ENCODE measurements at places on chromosomes 2 and 18.

GRCh38 chr2:176136374-176137251, 7.1 kb downstream of the HOXD8 start:
- H3K4me1 ChIP-seq: peaks cover 6% of the 10 kb centered on the region
- no peak for DNase-seq
- peaks cover 69% of the 10 kb centered on the region for H3K27me3 ChIP-seq
- no peak overlapping the region for H3K27ac ChIP-seq
- H3K4me3 ChIP-seq: peak overlapping the region; percentile 53
- H3K36me3 ChIP-seq: no peaks in the 10 kb centered on the region

DNA sequence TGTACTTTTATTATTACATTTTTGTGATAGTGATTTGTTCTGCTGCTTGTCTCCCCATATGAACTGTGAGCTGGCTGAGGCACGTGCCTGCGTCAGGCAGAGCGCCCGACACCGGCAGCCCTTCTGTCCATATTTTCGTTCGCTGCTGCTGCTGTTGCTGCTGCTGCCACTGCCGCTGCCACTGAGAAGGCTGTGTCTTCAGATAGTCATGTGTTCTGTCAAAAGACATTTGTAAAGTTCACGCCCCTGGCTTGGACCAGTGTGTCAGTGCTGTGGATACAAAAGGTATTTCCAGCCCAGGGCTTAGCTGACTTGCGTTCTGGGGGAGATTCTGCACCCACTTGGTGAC, 47.0 kb downstream of the TWIST2 start:
- no peak overlapping the region for H3K4me3 ChIP-seq
- DNase-seq: no peak
- no peaks in the 10 kb centered on the region for H3K27me3 ChIP-seq
- H3K27ac ChIP-seq: peak overlapping the region; percentile 62

DNA sequence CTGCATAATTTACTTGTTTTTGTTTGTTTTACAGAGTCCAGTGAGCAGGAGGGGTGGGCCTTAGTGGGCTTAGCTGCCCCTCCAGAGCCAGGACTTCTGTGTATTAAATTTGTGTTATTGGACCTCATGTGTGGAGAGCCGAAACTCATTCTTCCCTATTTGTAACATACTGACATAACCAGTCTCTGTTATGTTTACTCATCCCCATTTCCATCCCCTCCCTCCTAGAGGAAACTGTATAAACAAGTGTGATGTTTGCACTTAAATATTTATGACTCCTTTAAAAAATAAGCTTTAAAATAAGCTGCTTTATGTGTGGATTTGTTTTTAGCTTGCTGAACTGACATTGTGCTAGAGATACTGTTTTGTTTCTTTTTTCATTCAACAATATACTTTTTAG, 13.8 kb downstream of the ZNF512 start:
- no peak for DNase-seq
- no peak overlapping the region for H3K27ac ChIP-seq
- H3K36me3 ChIP-seq: peaks cover 7% of the 10 kb centered on the region
- no peaks in the 10 kb centered on the region for H3K4me1 ChIP-seq
- no peaks in the 10 kb centered on the region for H3K27me3 ChIP-seq
- no peak overlapping the region for H3K4me3 ChIP-seq

GRCh38 chr2:48048476-48049171, 142.3 kb upstream of the FBXO11 start:
- no peak overlapping the region for H3K4me3 ChIP-seq
- H3K36me3 ChIP-seq: no peaks in the 10 kb centered on the region

DNA sequence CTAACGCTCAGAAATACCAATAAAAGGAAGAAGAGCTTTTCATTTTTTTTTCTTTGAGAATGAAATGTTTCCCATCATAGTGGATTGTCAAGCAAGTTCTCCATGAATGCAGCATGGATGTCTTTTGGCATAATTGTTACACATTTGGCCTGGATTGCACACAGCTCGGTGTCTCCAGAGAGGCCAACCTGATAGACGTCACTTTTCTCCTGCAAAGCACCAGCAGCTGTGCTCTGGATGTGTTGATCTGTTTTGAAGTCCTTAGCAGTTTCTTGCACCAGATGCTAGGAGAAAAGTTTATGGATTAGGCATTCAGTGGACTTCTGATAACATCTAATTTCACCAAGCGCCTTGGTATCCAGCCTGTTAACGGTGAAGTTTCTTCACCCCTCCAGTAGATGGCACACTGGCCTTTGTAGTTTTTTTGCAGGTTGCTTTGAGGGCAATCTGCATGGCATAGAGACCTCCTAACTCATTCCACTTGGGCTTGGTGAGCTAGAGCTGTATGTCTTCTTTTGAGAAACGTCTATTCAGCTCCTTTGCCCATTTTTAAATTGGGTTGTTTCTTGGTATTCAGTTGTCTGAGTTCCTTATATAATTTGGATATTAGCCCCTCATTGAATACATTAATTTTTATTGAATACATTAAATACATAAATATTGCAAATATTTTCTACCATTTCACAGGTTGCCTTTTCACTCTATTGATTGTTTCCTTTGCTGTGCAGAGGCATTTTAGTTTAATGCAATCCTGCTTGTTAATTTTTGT, 59.7 kb downstream of the PTH2R start:
- H3K27me3 ChIP-seq: no peaks in the 10 kb centered on the region
- peak; percentile 69 for DNase-seq
- H3K36me3 ChIP-seq: no peaks in the 10 kb centered on the region
- H3K27ac ChIP-seq: no peak overlapping the region
- no peaks in the 10 kb centered on the region for H3K4me1 ChIP-seq
